Stimulated activated CD8-positive, alpha-beta memory T cell treated with anti-CD3 and anti-CD28 coated beads, Interleukin-7, amount 100 ng/mL, for 1 hour (primary cell): ENCODE measurements at places on chromosomes 1 and 21.

DNA sequence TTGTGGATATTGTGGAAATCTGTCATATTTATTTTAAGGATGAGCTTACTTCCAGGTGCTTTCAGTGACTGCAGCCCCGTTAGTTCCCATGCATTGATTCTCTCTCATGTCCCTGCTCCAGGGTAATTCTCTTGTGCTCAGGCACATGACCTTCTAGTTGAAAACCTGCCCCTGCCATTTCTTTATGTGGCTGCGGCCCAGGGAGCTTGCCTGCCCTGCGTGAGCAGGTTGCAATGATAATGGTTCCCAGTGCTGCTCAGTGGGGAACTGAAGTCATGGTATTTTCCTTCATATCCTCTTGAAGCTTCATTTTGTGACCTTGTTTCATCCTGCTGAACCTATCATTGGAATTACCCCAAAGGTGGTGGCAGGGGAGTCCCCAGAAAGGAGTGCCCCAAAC lies 229.8 kb downstream of the DISC1 start:
- no peak for DNase-seq

DNA sequence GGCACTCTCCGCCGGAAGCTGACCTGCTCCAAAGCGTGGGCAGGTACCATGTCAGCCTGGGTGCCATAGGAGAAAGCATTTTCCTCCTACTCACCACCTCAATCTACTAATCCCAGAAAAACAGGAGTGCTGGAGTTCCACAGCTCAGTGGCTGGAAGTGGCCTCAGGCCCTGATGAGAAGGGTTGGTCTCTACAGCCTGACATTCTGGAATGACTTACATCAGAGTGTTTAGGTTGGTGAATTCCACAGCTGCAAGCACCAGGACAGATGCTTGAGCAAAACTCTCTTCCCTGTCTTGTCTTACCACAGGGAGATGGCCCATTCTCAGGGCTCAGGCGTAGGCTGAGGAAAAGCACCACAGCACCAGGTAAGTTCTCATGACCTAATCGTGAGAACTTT lies 5.5 kb downstream of the SEC16B start:
- DNase-seq, result no peak

DNA sequence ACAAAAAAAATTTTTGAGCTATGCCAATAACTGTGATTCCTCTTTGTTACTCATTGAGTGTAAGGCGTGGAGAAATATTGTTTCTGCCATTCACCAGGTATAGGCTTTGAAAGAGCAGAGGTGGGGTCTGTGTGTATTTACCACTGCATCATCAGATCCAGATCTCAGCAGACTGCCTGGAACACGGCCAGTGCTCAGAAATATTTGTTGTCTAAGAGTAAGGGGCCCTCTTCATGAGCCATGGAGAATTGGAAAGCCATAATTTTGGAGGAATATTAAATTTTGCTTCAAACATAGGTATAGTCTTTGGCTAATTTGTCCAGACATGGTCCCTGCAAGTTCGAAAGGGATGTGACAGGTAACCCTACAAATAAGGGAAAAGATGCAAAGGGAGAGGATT lies 231.3 kb upstream of the IRF2BP2 start:
- no peak for DNase-seq

DNA sequence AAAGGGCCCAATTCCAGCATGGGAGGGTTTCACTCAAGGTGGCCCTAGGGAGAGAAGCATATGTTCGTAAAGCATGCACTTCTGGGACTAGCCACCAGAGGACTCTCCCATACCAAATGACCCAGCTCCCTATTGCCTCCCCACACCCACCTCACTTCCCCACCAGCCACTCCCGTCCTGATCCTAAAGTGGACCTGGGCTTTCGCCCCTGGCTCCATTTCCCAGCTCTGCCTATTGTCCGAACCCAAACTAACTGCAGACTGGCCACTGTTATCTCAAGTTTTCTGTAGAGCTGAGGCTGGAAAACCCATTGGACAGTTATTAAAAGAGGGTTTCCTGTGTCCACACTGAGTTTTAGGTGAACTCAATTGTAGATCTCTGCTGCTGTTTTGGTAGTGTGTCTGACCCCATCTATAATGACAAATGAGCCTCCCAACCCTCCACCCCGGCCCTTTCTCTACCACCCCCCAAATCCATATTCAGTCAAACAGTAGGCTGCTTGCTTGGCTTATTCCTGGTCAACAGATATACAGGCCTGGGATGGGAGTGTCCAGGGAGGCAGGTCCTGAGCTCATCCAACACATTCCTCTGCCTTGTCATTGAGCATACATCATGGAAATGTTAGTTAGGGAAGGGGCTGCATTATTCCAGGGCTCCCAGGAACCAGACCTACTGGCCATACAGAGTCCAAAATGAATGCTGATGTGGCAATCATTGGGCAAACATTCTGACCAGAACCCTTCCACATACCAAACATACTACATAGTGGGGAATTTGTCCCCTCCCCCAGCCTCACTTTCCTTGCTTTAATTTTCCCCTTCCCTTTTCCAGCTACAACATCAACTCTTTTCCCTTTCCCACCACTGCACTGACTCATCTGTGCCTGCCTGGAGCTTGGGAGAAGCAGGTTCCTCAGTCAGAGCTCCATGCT lies 59.2 kb downstream of the ABCA4 start:
- no peak for DNase-seq

- no peak for DNase-seq
These were observed 137.4 kb upstream of the L1TD1 start for GRCh38 chr1:62057230-62057629.

DNA sequence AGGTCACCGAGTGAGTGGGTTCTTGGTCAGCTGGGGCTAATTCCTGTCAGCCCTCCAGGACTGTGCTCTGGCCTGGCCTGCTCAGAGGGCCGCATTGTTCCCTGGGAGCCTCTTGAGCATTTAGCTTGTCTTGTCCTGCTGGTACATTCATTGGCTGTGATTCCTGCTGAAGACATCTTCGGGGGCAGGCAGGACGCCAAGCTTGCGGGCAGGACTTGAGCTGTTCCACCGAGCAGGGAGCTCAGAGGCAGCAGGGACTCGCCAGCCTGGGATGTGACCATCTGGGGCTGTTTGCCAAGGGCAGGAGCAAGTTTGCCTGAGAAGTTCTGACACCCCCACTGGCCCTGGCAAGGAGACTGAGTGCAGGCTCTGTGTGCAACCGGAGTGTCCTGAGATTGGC lies 7.0 kb upstream of the SLC26A9 start:
- no peak for DNase-seq

DNA sequence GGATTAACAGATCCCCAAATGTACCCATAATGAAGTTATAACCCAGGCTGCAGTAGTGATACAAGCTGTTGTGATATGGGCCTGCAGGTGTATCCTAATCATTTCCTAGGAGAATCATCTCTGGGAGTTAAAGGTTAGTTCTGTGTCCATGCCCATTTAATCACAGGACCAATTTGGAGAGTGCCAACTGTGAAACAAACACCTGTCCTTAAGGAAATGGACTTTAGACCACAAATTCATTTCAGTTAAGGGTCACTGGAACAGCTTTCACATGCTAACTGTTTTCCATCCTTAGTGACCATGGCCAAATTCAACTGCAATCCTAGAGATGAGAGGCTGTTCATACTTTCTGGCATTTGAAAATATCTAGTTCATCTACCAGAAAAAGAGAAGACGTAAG lies 160.9 kb downstream of the GPATCH2 start:
- DNase-seq, result no peak

GRCh38 chr1:221644663-221645258 lies 97.1 kb downstream of the DUSP10 start:
- DNase-seq, result no peak

DNA sequence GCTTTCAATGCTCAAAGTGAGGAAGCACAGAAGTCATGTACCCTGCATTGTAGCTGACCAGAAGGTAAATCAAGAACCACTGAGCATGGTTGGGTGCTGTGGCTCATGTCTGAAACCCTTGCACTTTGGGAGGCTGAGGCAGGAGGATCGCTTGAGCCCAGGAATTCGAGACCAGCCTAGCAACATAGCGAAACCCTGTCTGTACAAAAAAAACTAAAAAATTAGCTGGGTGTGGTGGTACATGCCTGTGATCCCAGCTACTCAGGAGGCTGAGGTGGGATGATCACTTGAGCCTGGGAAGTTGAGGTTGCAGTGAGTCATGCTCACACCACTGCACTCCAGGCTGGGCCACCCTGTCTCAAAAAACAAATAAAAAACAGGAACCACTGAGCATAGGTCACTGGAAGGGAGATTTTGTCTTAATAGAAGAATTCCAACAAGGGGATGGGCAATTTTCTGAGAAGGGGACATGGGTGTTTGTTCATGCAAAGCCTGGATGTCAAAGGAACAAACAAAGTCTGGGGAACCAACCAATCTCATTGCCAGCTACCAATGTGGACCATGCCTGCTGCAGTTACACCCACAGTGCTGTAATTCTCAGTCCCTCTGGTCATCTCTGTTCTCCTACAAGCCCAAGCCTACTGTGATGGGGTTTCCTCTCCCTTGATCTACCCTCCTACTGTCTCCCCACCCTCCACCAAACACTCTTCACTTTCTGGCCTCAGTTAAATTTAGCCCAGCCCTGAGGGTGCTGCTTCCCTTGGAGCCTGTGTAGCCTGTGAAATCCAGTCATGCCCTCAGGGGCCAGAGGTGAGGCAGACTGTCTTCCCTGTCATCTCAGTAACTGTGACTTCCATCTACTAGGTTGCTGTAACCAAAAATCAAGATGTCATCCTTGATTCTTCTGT lies 47.9 kb downstream of the ELF3 start:
- DNase-seq, result no peak

DNA sequence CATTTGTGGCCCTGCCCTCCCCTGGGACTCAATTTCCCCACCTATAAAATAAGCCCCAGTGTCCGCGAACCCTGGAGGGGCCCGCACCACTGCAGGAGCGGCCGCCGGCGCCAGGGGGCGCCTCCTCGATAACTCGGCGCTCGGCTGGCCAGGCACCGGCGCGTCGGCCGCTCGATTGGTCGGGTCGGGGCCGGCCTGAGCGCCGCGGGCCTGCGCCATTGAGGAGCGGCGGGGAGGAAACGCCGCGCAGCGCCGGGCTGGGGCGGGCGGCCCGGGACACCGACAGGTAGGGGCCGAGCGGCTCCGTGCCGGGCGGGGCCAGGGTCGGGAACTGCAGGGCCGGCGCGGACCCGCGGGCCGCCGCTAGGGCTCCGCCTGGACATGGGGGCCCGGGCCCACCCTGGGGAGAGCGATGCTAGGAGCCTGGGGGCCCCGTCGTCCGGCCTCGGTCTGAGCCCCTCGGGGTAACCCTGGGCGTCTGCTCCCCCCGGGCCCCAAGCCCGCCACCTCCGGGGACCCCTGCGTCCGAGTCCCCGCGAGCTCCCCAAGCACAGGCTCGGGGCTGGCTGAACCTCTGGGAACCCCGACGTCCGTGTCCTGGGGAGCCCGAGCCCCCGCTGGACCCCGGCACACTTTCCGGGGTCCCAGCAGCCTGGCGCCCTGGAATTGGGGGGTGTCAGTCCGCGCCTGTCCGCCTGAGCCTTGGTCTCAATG lies at the start of gene VPS13D:
VPS13D (plus strand) TSS at position 196 of the 714 bp plus-strand sequence. CDS start 4,237 bp downstream, outside the sequence.
- DNase-seq, result peak; percentile 72

- no peak for DNase-seq
These were observed 1.1 kb upstream of the BSND start for GRCh38 chr1:54997711-54997986.

DNA sequence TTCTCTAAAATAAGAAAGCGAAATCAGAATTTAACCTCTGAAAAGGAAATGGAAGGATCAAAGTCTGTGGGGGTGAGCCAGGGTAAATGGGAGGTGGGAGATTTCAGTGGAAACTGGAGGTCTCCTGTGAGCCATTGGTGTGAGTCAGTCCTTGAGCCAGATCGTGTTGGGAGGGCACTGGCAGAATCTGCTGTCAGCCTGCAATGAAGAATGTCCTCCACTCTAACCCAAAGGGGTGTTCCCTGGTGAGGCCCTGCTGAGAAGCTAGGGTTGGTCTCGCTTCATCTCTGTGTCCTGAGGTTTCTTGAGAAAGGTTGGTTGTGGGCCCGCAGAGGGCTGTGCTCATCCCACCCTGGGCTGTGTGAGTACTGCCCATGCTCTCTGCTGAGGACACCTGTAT lies 2.4 kb downstream of the QSOX1 start:
- no peak for DNase-seq

GRCh38 chr1:29880556-29880955 lies 644.2 kb downstream of the PTPRU start:
- no peak for DNase-seq

DNA sequence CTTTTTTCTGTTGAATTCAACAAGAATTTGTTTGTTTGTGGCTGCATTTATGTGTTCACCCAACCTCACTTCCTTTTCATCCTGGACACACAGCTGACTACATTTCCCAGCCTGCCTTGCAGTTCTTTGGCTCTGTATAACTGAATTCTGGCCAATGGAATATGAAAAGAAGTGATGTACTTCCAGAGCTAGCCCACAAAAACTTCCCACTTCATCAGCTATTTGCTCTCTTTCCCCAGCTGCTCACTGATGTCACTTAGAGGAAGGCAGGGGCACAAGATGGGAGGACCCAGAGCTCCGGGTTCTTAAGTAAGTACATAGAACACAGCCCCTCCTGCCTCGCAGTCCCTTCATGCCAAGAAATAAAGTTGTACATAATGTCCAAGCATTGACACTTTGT lies 235.0 kb upstream of the FGGY start:
- no peak for DNase-seq

DNA sequence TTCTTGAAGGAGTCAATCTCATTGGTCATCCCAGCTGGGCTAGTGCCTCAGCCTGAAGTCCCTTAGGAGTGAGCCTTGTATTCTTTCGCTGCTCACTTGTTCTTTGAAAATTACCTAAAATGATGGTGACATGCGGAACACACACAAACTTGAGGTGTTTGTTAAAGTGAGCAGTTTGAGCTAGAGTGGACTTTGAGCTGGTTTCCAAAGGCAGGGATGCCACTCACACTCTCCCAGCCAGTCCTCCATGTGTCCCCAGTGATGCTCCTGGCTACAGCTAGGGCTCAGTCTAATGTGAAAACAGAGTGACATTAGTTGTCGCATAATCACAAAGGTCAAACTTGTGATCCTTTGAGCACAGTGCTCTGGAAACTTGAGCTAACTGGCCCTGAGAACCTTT lies 84.3 kb downstream of the DTL start:
- DNase-seq, result no peak

GRCh38 chr1:87386217-87386790 lies 57.6 kb downstream of the LMO4 start:
- no peak for DNase-seq

- DNase-seq, result no peak
These were observed 81.3 kb upstream of the C21orf91 start for GRCh38 chr21:17900281-17900989.

- DNase-seq, result no peak
These were observed 45.1 kb downstream of the FASLG start for GRCh38 chr1:172704001-172704400.

GRCh38 chr1:110538075-110538474 lies 19.1 kb upstream of the KCNA10 start:
- DNase-seq, result no peak
